ENCODE measurements at places on chromosomes 5 and 9.

DNA sequence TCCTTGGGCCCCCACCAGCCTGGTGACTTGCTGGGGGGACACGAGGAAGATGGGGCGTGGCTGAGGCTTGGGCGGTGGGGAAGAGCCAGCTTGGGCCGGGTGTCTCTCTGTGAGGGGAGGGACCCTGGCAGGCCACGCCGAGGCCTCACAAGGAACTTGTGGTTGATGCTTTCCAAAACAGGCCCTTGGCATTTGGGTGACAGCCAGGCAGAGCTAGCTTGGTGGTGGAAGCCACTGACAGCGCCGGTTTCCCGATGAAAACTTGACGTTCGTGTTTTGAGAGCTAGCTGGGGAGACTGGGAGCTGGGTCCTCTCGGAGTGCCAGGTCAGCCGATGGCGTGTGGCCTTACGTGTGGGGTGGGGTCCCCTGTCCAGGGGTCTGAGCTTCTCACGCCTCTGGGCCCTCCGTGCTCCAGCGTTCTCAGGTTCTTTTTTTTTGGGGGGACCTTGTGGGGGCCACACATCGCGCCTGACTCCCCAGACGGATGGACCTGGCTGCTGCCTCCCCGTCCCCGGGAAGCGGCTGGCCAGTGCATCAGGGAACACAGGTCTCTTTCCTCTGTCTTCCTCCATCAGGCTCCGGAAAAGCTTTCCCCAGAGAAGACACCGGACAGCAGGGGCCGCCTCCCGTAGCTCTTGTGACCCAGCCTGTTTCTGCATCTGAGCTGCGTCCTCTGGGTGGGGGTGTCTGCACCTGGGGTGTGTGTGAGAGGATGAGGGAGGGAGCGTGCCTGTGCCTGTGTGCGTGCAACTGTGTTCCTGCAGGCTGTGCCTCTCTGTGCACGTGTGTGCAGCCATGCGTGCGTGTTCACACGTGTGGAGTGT lies 129.3 kb upstream of the LPCAT1 start:
- no peak for DNase-seq

GRCh38 chr9:69496846-69497450 lies 171.9 kb downstream of the ENTREP1 start:
- DNase-seq: no peak

GRCh38 chr9:14846871-14847311 lies 63.3 kb downstream of the FREM1 start:
- peak; percentile 42 for DNase-seq

DNA sequence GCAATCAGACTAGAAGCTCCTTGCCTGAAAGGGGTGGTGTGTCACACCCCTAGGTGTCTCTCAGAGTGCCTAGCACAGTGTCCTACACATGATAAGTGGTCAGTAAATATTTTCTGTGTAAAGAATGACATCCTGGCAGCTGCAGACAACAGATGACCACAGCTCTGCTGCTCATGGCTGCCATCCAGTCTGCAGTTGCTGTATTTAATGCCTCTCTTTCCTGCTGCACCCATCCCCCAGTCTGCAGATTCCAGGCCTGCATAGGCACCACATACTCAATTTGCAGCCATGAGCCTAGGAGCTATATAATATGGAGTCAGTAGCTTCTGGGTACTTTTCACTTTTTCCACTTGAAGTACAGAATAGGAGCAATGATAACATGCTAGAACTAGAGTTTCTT lies 94.9 kb upstream of the NR4A3 start:
- DNase-seq: no peak

DNA sequence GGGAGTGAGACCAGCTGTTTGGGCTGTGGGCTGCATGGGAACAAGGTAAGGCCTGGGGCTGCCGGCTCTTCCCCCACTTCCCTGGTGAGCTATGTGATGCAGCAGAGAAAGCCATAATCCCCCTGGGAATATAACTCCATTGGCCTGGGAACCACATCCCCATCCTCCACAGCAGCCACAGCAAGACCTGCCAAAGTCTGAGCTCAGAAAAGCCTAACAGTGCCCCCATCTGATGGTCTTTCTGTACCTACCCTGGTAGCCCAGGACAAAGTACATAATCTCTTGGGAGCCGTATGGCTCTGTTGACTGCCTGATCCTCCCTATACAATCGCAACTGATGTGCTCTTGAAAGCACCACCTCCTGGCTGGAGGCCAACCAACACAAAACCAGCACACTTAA lies 432.6 kb downstream of the CDH18 start:
- no peak for DNase-seq

DNA sequence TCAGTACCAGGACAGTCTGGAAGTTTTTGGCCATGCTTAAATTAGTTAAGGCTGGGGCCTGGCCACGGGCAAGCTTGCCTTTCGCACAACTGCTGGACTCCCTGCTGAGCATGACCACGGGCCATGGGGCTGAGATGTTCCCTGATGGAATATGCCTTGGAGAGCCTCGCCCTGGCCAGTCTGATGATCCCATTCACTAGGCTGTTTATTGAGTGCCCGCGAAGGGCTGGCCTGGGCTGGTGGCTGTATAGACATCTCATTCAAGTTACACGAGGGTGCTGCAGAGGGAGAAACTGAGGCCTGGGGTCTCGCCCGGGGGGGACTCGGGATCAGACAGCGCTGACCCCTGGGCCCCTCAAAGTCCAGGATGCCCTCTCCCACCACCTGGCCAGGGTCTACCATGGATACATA lies 7.8 kb upstream of the RXRA start:
- DNase-seq: no peak

DNA sequence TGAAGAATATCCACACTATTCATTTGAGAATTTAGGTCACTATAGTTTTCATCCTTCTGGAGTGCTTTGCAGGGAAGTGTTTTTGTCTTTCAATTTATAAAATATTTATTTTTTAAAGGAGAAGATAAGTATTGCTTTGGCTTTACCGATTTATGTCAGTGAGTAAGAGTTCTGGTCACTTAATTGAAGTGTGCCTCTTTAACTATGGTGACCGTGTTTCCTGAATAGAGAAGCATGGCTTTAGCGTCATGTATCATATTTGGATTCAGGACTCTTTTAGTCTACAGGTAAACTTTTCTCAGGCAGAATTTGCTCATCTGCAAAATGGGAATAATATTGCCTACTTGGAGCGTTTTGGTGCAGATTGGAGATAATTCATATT lies 902 bp downstream of the BDP1 start:
- no peak for DNase-seq

DNA sequence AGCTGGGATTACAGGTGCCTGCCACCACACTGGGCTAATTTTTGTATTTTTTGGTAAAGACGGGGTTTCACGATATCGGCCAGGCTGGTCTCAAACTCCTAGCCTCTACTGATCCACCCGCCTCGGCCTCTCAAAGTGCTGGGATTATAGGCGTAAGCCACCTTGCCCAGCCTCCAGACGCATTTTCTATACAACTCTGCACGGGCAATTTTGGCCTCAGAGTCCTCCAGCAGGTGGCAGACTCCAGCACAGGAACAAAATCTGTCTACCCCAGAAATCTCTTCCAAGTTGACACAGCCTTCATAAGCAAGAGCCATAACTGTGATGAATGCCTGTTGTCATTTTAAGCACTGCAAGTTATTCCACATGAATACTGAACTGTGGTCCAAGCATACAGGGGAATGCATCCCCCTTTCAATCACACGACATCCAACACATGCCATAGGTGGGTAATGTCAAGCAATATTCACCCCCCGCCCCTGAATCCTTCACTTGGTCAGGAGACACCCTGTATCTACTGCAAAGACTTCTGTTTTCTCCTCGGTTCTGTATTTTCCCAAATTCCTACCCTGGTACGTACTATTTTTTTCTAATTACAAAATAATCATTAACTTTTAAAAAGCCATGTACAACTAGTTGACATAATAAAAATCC lies 50.8 kb downstream of the ALDH7A1 start:
- DNase-seq: peak; percentile 51

DNA sequence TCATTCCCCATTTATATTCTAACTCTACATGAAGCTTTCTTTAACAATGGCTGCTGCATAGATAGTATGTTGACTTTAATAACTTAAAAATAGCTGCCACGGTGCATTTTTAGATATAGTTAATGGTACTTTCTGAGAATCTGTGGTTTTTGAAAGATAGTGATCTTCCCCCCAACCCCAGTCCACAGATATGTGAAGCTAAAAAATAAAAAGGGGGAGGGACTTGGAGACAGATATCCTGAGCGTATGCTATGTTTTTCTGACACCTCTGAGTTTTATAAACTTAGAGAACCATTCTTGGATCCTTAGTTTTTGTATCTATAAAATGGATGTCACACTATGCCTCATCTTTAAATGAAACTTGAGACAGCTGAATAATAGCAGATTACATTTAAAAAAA lies 120.5 kb downstream of the SNX18 start:
- no peak for DNase-seq

- peak; percentile 79 for DNase-seq
These were observed 212.9 kb downstream of the C9orf50 start for GRCh38 chr9:129407905-129408452.

DNA sequence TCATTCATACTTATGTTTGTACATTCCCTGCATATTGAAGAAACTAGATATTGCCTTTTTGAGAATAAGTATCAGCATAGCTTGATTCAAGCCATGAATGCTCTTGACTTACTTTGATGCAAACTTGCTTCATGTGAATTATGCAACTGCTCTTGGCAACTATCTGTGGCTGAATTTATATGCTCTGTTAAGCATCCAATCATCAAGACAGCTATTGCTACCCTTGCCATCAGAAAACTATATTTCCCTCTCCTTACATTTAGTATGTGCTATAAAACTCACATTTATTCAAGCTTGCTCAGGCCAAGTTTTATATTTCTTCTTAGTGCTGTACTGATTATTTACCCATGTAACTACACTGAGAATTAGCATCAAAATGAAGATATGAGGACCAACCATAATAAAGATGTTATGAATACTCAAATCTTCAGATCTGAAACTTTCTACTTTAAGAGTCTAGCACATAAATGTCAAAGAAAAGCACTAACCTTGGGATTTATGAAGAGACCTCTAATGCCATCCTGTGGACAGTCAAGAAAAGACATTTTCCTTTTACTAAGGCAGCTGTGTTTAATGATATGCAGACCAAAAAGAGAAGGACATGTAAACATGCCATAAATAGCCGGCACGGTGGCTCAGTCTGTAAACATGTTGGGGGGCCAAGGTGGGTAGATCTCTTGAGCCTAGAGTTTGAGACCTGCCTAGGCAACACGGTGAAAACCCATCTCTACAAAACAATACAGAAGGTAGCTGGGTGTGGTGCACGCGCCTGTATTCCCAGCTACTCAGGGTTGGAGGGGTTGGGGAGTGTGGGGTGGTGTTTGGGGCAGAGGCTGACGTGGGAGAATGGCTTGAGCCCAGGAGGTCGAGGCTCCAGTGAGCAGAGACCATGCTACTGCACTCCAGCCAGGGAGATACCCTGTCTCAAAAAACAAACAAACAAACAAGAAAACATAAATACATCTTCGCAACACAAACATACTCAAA lies 267.0 kb upstream of the TYRP1 start:
- no peak for DNase-seq

GRCh38 chr9:121073038-121073437 lies 1.7 kb upstream of the CNTRL start:
- no peak for DNase-seq

DNA sequence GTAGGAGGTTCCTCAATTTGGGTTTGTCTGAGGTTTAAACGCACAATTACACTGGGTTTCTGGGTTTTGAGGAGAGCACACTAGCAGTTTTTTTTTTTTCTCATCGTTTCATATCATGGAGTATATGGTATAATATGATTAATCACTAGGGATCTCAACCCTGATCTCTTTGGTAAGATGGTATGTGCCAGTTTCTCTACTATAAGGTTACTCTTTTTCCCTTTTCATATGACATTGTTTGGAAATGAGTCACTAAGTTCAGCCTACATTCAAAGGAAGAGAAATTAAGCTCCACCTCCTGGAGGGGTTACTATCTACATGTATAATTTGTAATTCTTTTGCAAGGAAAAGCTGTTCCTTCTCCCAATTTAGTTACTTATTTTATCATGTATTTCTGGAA lies 35.2 kb downstream of the MTRR start:
- no peak for DNase-seq

GRCh38 chr5:2897276-2897961 lies 145.9 kb upstream of the IRX2 start:
- no peak for DNase-seq

GRCh38 chr9:129484352-129485000 lies 136.4 kb downstream of the C9orf50 start:
- DNase-seq: no peak

DNA sequence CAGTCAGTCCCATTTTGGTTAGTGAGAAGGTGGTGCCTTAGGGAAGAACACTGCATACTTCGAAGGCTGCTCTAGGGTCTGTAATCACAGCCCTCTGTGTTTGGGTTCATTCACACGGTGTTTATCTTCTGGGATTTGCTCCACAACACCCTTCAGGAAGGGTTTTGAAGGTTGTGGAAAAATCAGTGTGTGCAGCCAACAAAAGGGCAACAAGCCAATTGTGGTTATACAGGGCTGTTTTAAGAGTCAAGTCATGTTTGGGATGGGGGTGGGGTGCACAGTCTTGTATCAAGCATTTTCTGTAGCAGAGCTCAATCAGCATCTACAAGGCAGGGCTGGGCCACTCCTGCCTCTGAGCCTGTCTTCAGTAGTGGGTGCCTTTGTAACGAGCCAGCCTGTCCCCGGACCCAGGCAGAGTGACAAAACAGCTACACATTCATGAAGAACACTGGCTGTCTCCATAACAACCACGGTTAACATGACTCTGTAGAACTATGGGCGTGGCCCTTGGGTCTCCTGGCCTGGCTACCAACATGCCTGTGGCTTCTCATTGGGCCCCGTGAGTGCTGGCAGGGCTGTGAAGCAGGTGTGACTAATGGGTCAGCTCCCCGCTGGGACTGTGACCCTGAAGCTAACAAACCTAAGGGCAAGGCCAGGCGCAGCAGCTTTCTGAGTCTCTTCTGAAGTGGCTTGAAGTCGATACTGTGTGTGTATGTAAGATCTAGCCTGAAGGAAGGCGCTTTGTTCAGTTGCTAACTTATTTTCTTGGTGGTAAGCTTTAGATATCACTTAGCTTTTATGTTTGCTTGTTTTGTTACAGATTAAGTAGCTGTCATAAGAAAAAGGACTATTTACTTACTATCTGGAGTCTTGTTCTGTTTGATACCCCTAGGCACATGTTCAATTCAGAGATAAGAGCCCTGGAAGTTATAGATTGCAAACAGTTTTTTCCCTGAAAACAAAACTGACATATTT lies 27.9 kb upstream of the GOLM1 start:
- peak; percentile 80 for DNase-seq

GRCh38 chr9:109653470-109653869 lies 126.5 kb upstream of the PALM2AKAP2 start:
- no peak for DNase-seq

DNA sequence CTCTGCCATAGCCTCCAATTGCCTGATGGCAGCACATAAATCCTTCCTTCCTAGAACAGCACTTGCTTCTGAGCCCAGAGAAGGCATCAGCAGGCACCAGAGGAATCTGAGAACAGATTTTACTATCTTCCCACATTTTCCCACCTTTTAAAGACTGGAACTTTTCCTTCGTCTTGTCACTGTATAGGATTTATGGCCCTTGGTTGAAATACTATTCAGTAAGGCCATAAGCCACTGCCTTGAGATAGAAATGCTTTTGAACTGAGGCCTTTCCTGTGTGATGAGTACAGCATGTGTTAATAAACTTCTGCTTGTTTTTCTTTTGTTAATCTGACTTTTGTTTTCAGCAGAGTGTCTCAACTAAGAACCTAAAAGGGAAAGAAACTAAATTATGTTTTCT lies 84.3 kb downstream of the MRPS27 start:
- DNase-seq: no peak

GRCh38 chr5:75235711-75236110 lies 967 bp downstream of the ANKRD31 start:
- DNase-seq: no peak

Data from HuH-7 (cell line).